Neural crest cell (in vitro differentiated cells): ENCODE measurements at places on chromosomes 12 and 14.

GRCh38 chr12:50550530-50551223 is 45.9 kb downstream of the DIP2B start:
- DNase-seq, result no peak
- H3K4me3 ChIP-seq, result no peak overlapping the region
- no peaks in the 10 kb centered on the region for H3K27me3 ChIP-seq
- no peak overlapping the region for H3K27ac ChIP-seq
- no peaks in the 10 kb centered on the region for H3K36me3 ChIP-seq
- peaks cover 21% of the 10 kb centered on the region for H3K4me1 ChIP-seq

GRCh38 chr14:105378199-105378598 is 20.1 kb upstream of the TEX22 start:
- H3K27me3 ChIP-seq, result no peaks in the 10 kb centered on the region
- no peaks in the 10 kb centered on the region for H3K4me1 ChIP-seq
- H3K27ac ChIP-seq, result no peak overlapping the region

DNA sequence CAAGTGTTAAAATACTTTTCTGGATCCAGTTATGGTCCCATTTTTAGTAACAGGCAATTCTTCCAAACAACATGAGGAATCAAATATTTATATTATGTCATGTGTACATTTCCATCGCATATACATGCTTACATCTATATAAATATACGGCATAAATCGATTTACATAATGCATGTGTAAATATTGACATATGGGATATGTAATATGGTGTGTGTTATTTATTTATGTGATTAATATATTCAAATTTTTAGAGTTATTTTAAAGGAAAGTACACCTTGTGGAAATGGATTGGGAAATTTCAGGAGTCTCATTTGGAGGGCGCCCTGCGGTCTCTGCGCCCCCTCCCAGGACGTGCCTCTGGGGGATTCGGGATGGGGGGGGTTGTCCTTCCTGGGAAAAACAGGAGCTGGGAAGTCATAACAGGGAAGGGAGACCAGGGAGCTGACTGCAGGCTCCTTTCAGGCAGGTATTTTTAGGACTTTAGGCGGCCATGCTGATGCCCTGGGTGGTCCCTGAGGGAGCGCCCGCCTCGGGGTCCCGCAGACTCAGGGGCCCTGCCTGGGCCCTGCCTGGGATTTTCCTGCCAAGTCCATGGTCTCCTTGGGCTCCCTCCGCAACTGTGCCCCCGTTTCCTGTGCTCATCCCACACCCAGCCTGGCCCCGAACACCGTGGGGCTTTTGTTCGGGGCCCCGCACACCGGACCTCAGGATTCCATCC is 82.7 kb upstream of the SFSWAP start:
- peaks cover 12% of the 10 kb centered on the region for H3K27me3 ChIP-seq
- DNase-seq, result no peak
- no peak overlapping the region for H3K4me3 ChIP-seq

- no peak overlapping the region for H3K27ac ChIP-seq
- no peaks in the 10 kb centered on the region for H3K27me3 ChIP-seq
- H3K36me3 ChIP-seq, result peaks cover 2% of the 10 kb centered on the region
- no peak for DNase-seq
Measured at GRCh38 chr14:75657331-75657730, 3.3 kb downstream of the ERG28 start.

DNA sequence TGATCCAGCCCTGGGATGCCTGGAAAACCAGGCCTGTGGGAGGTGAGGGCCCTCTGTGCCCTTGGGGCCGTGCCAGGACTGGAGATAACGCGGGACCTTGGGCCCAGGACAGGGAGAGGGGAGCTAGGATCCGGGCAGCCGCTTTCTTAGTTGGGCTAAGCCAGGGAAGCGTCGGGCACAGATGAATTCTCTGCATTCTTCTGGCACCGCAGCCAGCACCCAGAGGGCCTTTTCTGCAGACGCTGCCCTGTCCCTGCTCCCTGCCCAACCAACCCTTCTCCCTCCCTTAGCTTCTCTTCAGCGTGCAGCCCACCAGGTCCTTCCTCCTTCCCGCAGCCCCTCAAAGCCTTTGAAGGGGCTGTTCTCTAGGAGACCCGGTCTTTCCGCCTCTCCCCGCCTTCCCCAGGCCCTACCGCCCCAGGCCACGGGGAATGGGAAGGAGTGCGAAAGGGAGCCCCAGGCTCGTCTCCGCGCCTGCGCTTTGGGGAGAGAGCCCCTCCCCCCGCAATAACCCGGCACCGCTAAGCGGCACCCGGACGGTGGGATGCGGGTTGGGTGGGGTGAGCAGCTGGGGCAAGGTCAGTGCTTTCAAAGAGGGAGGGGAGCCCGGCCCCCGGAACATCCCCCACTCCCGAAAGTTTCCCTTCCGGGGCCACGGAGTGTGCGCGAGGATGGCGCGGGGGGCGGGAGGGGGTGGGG is 663 bp downstream of the NCKAP5L start:
- no peaks in the 10 kb centered on the region for H3K36me3 ChIP-seq
- peak overlapping the region; percentile 92 for H3K27ac ChIP-seq
- DNase-seq, result peak; percentile 73

DNA sequence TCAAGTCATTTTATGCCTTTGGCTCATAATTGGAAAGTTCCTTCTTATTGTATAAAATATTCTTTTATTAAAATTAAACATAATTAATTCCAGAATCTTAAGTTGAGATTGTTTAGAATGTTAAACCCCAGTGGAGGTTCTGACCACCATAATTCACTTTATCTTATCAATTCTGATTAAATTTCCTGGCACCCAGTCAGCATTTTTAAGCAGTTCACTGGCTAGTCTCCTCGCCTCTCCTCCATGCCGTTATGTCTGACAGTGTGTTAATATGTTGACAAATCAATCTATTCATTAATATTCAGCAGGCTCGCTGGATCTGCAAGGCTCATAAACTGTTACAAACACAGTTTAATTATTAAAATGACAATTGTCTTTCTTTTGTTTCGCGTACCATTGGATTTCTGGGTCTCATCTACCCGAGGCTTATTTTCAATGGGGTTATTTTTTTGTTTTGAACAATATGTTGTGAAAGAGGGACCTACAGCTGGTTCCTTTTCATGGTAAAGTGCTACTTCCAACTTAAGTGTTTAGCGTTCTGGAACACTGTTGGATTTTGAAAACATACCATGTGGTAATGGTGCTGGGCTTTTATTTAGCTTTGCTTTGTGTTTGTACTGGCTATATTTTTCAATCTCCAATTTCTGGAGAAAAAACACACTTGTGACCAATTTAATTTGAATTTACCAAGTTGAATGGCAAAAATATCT is 339.7 kb downstream of the PRKD1 start:
- H3K4me3 ChIP-seq, result no peak overlapping the region
- no peak overlapping the region for H3K27ac ChIP-seq
- H3K36me3 ChIP-seq, result no peaks in the 10 kb centered on the region
- peaks cover 7% of the 10 kb centered on the region for H3K4me1 ChIP-seq
- no peak for DNase-seq
- no peaks in the 10 kb centered on the region for H3K27me3 ChIP-seq

GRCh38 chr14:37695866-37696265 is 100.4 kb downstream of the TTC6 start:
- no peak overlapping the region for H3K27ac ChIP-seq
- DNase-seq, result no peak
- H3K4me3 ChIP-seq, result no peak overlapping the region
- peaks cover 5% of the 10 kb centered on the region for H3K36me3 ChIP-seq
- H3K4me1 ChIP-seq, result no peaks in the 10 kb centered on the region

DNA sequence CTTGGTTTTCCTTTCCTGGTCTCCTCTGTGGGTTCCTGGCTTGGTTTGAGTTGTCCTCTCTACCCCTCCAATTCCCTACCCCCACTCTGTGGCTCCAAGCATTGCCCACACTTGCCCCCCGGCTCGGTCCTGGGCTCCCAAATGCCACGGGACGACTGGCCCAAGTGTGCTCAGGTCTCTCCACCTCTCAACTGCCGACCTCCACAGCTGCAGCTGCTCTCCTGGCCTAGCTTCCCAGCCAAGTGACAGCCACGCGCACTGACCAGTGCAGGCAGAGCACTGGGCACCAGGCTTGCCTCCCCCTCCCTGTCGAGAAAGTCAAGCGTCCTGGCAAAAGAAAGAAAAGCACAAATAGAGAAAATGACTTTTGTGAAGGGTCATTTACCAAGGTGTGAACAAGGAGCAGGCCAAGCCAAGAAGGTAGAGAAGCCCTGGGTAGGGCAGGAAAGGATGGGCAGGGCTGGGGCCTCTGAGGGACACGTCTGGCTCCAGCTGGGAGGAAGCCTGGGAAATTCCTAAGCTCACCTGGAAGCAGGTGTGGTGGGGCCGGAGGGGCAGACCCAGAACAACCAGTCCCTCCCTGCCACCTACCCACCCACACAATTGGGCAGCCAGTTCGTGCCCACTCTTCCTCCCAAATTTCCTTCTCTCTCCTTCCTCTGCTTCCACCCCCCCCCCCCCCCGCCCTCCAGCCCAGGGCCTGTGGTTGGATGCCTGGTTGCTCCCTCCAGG is 1.8 kb upstream of the CEP170B start:
- no peaks in the 10 kb centered on the region for H3K4me1 ChIP-seq
- H3K27ac ChIP-seq, result no peak overlapping the region
- peak overlapping the region; percentile 59 for H3K4me3 ChIP-seq
- H3K36me3 ChIP-seq, result no peaks in the 10 kb centered on the region
- DNase-seq, result no peak

DNA sequence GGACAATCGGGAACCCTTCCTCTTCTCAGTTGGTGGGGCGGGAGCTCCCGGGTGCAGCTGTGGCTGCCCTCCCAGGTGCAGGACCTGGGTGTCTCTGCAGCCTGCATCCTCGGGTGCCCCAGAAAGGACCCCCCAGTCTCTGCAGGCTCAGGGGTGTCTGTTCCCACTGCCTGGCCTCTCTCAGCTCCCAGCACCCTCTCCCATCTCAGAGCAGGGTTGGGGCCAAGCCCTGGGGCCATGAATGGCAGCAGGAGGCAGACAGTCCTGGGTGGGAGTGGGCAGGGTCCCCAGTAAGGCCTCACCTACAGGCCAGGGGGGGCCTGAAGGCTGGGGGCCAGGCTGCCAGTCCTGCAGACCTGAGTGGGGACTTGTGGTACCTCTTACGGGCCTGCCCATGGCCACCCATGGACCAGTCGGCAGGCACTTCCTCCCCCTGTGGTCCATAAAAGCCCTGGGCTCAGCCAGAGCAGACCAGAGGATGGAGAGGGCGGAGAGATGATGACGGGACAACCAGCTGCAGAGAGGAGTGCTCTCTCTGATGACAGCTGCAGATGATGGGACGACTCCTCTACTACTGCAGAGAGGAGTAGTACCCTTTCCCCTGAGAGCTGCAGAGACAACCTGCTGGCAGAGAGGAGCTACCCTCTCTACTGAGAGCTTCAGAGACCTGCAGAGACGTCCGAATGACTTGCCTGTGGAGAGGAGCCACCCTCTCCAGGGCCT is 26.6 kb downstream of the TCHP start:
- no peak for DNase-seq
- no peaks in the 10 kb centered on the region for H3K27me3 ChIP-seq
- no peak overlapping the region for H3K4me3 ChIP-seq
- peaks cover 4% of the 10 kb centered on the region for H3K4me1 ChIP-seq
- H3K36me3 ChIP-seq, result no peaks in the 10 kb centered on the region

GRCh38 chr12:100164153-100164704 is 21.6 kb upstream of the BLTP3B start:
- no peaks in the 10 kb centered on the region for H3K36me3 ChIP-seq
- H3K4me3 ChIP-seq, result peak overlapping the region; percentile 82
- H3K27me3 ChIP-seq, result no peaks in the 10 kb centered on the region
- no peak for DNase-seq

- peaks cover 42% of the 10 kb centered on the region for H3K27me3 ChIP-seq
- peak; percentile 54 for DNase-seq
- peak overlapping the region; percentile 95 for H3K4me3 ChIP-seq
- H3K27ac ChIP-seq, result no peak overlapping the region
- H3K4me1 ChIP-seq, result peaks cover 18% of the 10 kb centered on the region
Measured at GRCh38 chr12:20369305-20370013, 1.1 kb downstream of the PDE3A start.

- no peak overlapping the region for H3K4me3 ChIP-seq
- H3K36me3 ChIP-seq, result no peaks in the 10 kb centered on the region
- H3K27me3 ChIP-seq, result peaks cover 60% of the 10 kb centered on the region
- peaks cover 5% of the 10 kb centered on the region for H3K4me1 ChIP-seq
- H3K27ac ChIP-seq, result peak overlapping the region; percentile 47
Measured at GRCh38 chr14:77212943-77213678, 31.5 kb downstream of the TMEM63C start.
